Thoracic aorta (tissue), 2 donors: ENCODE measurements at places on chromosomes 2 and 18. TPM values are rescaled to one million over a fixed set of nuclear protein-coding genes. Genes with fewer than 3 reads are reported as not detected.

CYS1 gene
- total RNA-seq = 26.9 TPM

DNA sequence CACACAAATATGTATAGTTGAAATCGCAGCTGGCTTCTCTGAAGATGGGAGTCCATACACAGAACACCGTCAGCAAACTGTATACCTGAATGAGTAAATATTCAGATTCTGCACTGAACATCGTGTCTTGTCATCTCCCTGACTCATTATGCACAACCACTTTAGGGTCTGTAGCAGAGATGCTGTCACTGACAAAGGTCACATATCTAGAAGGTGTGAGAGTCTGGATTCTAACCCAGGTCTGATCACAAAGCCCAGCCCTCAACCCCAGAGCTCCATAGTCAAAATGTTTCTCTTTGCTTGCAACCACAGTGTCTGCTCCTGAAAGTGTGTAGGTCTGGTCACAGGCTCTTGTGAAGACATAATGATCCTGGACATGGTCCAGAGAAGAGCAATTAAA is 78.3 kb upstream of the PAX8 start:
- H3K4me3 ChIP-seq = no peak overlapping the region
- H3K27ac ChIP-seq = no peak overlapping the region
- no peak for DNase-seq
- H3K4me1 ChIP-seq = no peaks in the 10 kb centered on the region
- no peaks in the 10 kb centered on the region for H3K27me3 ChIP-seq

STPG4 gene
- not detected for total RNA-seq

DNA sequence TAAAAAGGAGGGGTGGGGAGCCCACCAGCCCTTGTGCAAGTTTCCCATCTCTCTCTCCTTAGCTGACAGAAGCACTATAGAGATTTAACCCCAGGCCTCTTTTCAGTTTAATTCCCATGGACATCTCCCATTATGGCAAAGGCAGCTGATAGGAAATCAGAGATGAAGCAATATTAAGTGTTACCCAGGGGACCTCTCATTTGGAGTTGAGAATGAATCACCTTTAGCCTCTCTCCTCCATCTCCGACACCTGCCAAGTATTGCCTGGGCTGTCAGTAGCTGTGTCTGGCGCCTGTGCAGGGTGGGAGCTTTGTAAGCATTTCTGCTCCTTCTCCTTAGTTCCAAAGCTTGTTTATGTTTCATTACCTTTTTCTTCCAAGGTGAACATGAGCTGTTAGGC is 109.0 kb downstream of the AQP4 start:
- no peaks in the 10 kb centered on the region for H3K36me3 ChIP-seq
- H3K4me3 ChIP-seq = no peak overlapping the region
- no peak overlapping the region for H3K27ac ChIP-seq

DNA sequence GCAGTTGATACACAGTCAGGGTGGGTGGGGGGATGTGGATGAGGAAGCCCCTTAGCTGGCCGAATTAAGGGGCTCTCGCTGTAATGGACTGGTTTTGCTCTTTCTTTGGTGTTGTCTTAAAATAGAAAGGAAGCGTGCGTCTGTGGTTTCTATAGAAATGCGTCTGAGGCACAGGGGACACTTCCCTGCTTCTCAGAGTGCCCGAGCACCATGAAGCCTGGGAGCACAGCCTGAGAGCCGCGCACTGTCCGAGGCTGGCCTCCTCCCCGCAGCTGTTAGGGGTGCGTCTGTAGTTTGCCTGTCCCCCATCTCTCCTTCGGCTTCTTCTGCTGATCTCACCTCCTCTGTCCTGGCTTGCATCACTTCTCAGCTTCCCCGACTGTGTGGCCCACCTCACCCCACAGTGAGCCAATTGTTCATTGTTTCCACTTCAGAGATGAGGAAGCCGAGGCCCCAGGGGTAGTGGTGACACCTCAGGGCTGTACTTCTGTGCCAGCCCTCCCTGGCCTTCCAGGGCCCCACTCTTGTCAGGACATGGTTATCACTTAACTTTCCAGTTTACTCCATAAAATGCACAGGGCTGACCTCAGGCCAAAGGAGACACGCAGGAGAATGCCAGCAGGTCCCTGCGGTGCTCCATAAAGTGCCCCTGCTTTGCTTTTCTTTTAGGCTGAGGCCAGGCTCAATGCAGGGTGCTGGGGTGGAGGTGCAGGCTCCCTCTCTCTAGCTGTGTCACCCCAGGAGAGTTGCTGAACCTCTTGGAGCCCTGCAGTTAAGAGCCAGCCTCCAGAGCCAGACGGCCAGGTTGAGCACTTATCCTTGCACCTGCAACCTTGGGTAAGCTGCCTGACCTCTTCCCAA is 210.6 kb downstream of the SEPTIN10 start:
- no peaks in the 10 kb centered on the region for H3K27me3 ChIP-seq
- DNase-seq = no peak
- no peak overlapping the region for H3K4me3 ChIP-seq
- peaks cover 11% of the 10 kb centered on the region for H3K4me1 ChIP-seq
- H3K27ac ChIP-seq = no peak overlapping the region

TTN gene
- 7.0 TPM for total RNA-seq

ATG4B gene
- total RNA-seq = 52.0 TPM

DNA sequence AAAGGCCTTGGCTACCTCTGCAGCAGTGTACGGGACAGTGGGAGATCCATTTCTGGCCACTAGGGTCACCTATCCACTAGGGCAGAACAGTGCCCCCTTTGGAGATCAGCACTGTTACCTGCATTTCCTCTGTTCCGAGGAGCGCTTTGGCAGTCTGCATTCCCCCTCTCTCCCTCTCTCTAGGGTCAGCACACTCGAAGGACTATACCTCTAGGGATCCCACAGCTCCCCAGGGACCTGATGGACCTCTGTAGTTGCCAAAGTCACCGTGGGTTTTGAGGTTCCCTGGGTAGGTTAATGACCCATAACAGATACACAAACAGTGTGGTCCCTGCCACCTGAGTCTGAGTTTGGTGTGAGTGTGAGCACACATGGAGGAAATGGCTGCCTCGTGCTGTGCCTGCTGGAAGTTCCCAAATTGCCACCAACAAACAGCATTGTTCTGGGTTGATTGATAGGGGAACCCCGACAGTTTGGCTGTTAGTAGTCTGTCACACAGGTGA is 99.8 kb upstream of the VWC2L start:
- H3K27ac ChIP-seq = no peak overlapping the region
- no peak for DNase-seq
- H3K36me3 ChIP-seq = no peaks in the 10 kb centered on the region
- no peaks in the 10 kb centered on the region for H3K27me3 ChIP-seq
- H3K4me3 ChIP-seq = no peak overlapping the region

UGT1A4 gene
- not detected for total RNA-seq

DNA sequence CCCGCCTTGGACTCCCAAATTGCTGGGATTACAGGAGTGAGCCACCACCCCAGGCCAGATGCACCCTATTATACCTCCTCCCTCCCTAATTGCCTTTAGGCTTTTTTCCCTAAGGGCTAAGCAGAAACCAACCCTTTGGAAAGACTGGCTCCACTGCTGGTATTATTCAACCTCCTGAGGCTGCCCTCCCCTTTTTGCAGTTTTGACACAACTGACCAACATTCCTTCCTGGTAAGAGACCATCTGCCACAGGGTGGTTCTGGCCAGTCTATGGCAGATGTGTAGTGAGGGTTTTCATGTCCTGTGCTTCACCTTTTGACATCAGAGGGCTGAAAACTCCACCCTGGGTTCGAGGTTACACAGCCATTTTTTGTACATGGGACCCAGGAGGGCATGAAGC is 1785.3 kb upstream of the CELF4 start:
- DNase-seq = no peak
- no peak overlapping the region for H3K27ac ChIP-seq
- no peaks in the 10 kb centered on the region for H3K27me3 ChIP-seq
- no peak overlapping the region for H3K4me3 ChIP-seq
- no peaks in the 10 kb centered on the region for H3K36me3 ChIP-seq

CD302 gene
- total RNA-seq = 110 TPM

GRCh38 chr2:11212645-11213044 is 57.4 kb downstream of the SLC66A3 start:
- H3K27ac ChIP-seq = no peak overlapping the region
- H3K4me1 ChIP-seq = no peaks in the 10 kb centered on the region
- no peaks in the 10 kb centered on the region for H3K27me3 ChIP-seq
- DNase-seq = no peak

CGREF1 gene
- 19.8 TPM for total RNA-seq

GRCh38 chr18:47174545-47175116 is 1.5 kb downstream of the IER3IP1 start:
- peaks cover 17% of the 10 kb centered on the region for H3K4me1 ChIP-seq
- H3K27me3 ChIP-seq = no peaks in the 10 kb centered on the region
- DNase-seq = no peak
- H3K4me3 ChIP-seq = peak overlapping the region; percentile 96
- H3K36me3 ChIP-seq = no peaks in the 10 kb centered on the region

DNA sequence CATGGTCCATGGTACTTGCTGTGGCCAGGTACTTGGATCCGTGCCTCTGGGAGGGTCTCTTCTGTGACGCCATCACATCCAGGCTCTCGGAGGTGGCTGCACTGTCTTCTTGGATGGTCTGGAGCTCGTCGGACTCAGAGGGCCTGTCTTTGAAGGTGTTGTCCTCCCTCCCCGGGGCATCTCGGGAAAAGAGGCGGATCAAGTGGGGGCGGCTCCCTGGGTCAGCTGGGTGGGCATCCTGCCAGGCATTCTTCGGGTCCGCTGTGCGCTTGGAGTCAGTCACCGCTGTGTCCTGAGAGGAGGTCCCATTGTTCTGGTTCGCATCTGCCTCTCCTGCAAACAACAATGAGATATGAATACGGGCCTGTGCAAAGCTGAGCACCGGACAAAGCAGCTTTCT is 115.6 kb downstream of the MBP start:
- peaks cover 3% of the 10 kb centered on the region for H3K36me3 ChIP-seq
- peaks cover 6% of the 10 kb centered on the region for H3K4me1 ChIP-seq
- no peaks in the 10 kb centered on the region for H3K27me3 ChIP-seq
- H3K27ac ChIP-seq = no peak overlapping the region
- DNase-seq = no peak
- H3K4me3 ChIP-seq = no peak overlapping the region

DNA sequence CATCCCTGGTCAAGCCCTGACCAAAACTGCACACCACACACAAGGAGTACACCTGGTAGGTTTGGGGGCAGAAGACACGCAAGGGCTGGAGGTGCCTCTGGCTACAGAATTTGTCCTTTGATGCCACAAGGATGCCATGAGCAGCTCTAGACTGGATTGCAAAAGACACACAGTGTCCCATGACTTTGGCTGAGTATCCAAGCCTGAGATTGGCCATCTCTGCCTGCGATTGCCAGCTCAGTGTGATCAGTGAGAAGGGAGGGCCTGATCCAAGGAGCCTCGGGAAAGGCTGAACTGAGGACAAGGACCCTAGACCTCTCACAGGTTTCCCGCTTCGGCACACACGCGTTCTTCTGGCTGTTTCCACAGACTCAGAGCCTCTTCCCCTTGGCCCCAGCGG is 60.0 kb upstream of the FOSL2 start:
- no peaks in the 10 kb centered on the region for H3K27me3 ChIP-seq
- H3K36me3 ChIP-seq = no peaks in the 10 kb centered on the region
- no peak overlapping the region for H3K27ac ChIP-seq
- no peak for DNase-seq
- H3K4me3 ChIP-seq = no peak overlapping the region
- H3K4me1 ChIP-seq = peaks cover 50% of the 10 kb centered on the region
